ENCODE measurements at places on chromosomes 4 and X.

DNA sequence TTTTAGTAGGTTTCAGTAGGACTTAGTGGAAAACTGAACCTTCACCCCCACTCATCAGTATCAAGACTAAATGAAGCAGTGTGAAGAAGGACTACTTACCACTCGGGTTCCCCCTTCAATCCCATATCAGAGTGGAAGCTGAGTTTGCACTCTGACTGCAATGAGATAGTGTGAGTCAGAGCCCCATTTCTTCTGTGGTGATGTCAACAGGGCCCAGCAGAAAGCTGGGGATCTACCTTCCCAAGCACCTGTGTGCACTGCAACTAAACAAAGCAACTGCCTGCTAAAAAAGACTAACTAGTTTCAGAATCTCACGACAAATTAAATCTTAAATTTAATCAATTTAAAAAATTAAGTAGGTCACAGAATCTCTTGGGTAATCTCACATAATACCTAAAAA, 1837.0 kb upstream of the PCDH7 start:
- no peak for DNase-seq

GRCh38 chrX:154023276-154024000, 3.7 kb upstream of the IRAK1 start:
- DNase-seq, result no peak

GRCh38 chr4:134216411-134216810, 14.8 kb upstream of the PABPC4L start:
- DNase-seq, result no peak

DNA sequence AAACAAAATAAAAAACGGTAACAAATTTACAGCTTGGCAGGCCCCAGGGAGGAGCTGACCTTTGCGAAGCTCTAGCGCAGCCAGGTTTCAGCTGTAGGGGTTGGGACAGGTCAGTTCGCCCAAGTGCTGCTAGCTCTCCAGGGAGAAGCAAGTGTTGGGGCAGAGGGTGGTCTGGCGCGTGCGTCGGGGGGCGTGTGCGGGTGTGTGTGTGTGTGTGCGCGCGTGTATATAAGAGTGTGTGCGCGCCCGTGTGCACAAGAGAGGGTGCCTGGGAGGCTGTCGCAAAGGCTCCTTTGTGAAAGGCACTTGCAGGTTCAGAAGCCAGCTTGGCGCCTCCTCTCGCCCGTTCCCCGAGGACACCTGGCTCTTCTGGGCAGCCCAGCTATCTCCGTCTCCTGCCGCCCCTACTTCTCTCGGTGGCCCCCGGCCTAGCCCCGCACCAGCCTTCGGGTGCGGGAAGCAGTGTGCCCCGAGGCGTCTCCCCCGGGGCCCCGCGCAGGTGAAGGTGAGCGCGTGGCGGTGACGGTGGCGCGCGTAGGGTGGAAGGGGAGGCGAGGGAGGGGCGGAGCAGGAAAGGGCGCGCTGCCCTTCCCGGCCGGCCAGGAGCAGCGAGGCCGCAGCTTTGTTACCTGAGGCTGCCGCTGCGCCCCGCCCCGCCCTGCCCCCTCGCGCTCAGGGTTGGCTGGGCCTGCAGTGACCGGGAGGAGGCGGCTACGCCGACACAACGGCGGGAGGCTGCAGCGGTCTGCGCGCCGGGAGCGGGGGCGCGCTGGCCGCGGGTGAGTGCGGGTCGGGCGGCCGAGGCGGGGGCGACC, at the start of gene FHDC1:
FHDC1 (plus strand) TSS at position 693 of the 815 bp plus-strand sequence. CDS start 6,735 bp downstream, outside the sequence.
- DNase-seq, result no peak

Measured in H4 (cell line).